ENCODE measurements at places on chromosomes 6 and 20. TPM values are rescaled to one million over a fixed set of nuclear protein-coding genes. Genes with fewer than 3 reads are reported as not detected.

The LAMA2 gene
- total RNA-seq: 17.9 TPM

The HDGFL1 gene
- not detected for total RNA-seq

The CLVS2 gene
- not detected for total RNA-seq

The HAO1 gene
- total RNA-seq: not detected

The GINS1 gene
- total RNA-seq: 85.0 TPM

The SIRT5 gene
- 2.7 TPM for total RNA-seq

The SIRPB1 gene
- total RNA-seq: not detected

The PDYN gene
- total RNA-seq: not detected

The SLC25A27 gene
- 0.33 TPM for total RNA-seq

The PPP1R3D gene
- total RNA-seq: 4.4 TPM

The MDFI gene
- total RNA-seq: 176 TPM

The EMILIN3 gene
- total RNA-seq: 12.0 TPM

The SCRT2 gene
- not detected for total RNA-seq

The SYCP2L gene
- total RNA-seq: 3.5 TPM

The CFAP206 gene
- total RNA-seq: 0.23 TPM

The SNAI1 gene
- total RNA-seq: 30.7 TPM

The EPPIN gene
- not detected for total RNA-seq

The GPRC6A gene
- not detected for total RNA-seq

DNA sequence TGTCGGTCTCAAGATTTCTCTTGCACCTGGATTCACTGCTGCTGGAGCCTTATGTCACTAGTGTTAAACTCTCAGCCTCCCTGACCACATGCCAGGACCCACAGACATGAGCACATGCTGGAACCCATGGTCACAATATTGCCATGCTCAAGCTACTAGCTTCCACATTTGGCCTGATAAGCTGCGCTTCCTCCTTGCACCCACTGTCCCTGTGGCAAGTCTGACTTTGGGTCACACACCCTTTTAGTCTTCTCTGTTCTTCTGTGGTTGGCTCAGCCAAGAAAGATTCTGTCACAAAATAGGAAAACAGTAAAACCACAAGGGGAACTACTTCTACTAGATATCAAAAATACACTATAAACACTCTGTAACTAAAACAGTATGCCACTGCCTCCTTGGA, 68.9 kb upstream of the HDAC2 start:
- DNase-seq: no peak

- no peak for DNase-seq
These were observed 76.2 kb upstream of the BCLAF1 start for GRCh38 chr6:136365776-136366354.

DNA sequence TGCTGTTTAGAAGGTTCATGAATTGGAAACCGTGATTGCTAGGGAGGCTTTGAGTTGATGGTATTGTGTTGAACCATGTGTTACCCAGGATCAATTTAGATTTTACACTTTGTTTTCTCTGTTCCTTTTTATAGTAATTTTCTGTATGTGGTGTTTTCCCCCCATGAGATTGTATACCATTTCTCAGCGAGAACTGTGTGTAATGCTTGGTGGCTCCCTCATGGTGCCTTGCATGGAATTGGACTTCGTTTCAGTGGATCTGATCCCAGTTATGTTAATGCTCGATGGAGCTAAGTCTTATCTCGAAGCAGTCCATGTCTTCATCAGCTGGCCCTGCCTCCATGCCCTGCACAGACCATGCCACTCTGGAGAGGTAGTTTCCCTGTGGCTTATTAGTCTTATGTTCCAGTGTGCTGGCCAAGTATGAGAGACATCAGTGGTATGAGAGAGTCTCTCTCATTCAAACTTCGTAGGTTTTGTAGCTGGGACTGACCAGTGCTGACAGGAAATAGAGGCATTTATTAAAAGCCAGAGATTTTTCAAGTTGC, 18.7 kb downstream of the PTPN1 start:
- no peak for DNase-seq

DNA sequence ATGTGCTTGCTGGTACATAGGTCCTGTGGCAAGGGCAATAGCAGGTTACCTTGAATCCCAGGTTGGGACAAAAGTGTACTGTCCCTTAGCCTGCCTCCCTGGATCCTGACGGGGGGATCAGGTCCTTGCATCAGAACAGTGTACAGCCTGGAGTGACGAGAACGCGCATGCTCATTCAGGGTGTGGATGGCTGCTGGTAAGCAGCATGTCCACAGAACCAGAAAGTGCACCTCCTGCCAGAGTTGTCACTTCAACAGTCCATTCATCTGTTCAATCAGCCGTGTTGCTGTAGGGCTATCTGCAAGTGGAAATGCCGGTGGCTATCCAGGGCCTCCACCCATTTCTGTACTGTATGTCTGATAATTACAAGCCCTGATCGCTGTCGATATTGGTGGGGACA, 236.3 kb upstream of the SOX4 start:
- DNase-seq: no peak

DNA sequence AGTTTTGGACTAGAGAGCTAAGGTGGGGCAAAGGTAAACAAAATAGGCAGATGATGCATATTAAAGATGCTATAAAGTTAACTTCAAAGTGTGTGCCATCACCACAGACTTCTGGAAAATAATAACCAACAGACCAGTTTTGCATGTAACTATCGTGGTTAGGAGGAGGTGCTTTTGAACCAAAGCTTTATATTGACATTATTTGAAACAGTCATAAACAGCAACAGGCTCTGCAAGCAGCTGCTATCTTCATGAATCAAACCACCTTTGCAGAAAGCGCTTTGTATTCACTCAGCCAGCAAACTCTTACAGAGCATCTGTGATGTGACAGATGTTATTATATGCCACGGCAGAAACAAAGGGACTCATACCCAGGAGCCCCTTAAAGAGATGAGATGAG, 81.9 kb downstream of the CRYBG1 start:
- DNase-seq: no peak

DNA sequence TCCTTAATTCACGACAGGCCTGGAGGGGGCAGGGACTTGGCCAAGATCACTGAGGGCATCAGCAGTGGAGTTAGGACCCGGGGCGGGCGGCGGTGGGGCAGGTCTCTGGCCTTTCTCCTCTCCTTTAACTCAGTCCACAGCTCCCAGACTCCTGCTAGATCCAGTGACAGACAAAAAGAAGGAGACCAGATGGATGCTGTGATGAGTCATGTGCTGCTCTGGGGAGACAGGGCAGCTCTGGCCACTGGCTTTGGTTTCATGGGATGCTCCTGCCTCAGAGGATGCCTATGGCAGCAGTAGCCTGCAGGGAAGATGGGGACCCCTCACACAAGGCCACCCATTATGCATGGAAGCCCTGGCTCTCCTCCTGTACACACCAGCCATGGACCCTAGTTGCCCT, 20.5 kb downstream of the EPB41L1 start:
- no peak for DNase-seq

GRCh38 chr6:24778121-24778520, 3.4 kb downstream of the GMNN start:
- DNase-seq: no peak

- no peak for DNase-seq
These were observed 231.9 kb downstream of the LAMA2 start for GRCh38 chr6:129114636-129115391.

DNA sequence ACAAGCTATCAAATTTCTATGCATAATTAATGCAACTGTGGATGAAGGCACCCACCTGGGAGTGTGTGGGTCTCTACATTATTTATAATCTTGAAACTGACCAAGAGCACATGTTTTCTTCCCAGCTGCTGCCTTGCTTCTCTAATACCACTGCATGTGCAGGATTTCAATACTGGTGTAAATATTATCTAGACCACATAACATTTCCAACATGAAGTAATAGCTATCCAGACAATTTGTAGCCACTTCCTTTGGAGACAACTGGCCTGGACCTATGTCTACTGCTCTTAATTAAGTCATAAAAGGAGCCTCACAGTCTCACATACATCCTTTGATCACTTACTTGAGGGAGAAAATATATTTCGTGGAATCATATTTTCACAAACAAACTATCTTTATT, 180.7 kb downstream of the HIVEP2 start:
- no peak for DNase-seq

DNA sequence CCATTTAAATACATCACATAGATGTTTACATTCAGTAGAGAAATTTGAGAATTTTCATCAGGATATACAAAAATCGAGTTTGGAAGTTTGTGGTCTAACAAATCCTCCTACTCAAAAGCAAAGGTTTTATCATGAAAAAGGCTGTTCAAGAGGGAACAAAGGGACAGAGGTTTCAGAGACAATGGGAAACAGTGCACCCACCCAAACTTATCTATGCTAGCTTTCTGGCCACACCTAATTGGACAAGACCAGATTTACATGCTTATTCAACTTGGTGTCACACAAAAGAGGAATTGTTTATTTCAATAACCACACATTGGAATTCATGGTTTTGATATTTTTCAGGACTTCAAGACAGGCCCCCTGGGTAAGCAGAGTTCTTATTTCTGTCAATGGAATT, 28.4 kb upstream of the RSPO3 start:
- no peak for DNase-seq

GRCh38 chr20:59308493-59309201, 8.2 kb downstream of the EDN3 start:
- DNase-seq: no peak

DNA sequence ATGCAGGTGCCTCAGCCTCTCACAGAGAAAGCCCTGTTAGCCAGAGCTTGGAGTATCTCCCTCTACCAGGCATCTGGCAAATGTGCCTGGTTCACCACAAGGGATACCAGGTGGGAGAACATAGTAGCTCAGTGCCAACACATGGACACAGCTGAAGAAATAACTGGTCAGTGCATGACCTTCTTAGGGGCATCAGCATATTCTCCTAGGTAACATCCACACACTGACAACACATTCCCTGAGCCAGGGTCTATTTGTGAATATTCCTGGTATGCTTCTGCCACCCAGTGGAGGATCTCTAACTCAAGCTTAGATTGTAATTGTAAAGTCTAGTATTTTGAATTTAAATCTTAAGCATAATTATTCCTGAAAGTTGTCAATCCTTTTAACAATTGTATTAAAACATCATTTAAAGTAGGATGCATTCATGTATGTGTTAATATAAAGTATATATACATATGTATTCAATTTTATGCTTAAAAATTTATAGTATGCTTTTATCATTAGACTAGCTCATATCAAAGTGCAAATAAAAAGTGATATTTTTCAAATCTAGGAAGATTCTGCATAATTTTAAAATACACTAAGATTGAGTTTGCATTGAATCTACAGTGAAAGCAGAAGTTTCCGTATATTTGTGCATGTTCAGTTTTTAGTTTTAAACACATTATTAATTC, 45.3 kb upstream of the COL21A1 start:
- DNase-seq: peak; percentile 82

DNA sequence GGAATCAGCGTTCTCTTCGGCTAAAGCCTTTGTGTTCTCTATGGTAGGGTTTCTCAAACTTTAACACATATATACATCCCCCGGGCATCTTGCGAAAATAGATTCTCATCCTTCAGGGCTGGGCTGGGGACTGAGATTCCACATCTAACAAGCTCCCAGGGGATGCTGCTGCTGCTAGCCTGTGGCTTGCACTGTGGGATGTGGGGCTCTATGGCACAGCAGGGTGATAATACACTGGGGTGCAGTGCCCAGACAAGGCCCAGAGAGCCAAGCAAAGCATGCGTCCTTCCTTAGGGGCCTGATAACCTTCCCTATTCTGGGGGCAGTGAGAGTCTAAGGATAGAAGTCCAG, 102.0 kb downstream of the LAMP5 start:
- DNase-seq: no peak

GRCh38 chr6:47700053-47700452, 1.7 kb downstream of the ADGRF4 start:
- no peak for DNase-seq

DNA sequence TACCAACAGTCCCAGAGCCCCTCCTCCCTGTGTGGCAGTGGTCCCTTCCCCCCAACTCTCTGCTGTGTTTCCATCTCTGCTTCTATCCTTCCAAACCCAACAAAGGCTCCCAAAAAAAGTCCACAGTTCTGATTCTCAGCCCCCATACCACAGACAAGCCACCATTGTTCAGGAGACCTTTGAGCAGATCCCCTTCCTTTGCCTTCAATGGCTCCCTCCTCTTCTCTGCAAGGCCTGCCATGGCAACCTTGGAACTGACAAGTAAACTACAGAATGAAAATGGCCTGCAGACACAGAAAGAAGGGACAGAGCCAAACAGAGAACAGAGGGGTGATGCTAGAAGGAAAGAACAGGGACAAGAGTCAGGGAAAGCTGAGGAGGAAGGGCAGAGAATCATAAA, 23.2 kb downstream of the OR2H2 start:
- no peak for DNase-seq

GRCh38 chr6:120405947-120406346, 928.3 kb downstream of the TBC1D32 start:
- peak; percentile 22 for DNase-seq

DNA sequence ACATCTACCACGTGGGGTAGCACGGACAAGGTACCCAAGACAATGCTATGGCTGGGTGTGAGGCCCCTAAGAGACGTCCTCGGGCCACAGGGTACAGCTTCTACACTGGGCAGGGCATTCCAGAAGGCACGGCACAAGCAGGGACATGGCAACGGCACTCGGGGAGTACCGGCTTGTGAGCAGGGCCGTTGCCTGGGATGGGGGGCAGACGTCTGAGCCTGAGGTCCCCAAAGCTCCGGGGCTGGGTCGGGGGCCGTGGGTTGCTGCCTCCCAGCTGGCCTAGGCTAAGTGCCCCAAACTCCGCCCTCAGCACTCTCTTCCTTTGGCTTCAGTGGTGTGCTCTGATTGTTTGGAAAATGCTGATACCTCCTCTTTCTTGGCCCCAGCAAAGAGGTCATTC, 110.6 kb downstream of the SULF2 start:
- no peak for DNase-seq

GRCh38 chr6:24428615-24429014, 25.9 kb downstream of the MRS2 start:
- DNase-seq: no peak

DNA sequence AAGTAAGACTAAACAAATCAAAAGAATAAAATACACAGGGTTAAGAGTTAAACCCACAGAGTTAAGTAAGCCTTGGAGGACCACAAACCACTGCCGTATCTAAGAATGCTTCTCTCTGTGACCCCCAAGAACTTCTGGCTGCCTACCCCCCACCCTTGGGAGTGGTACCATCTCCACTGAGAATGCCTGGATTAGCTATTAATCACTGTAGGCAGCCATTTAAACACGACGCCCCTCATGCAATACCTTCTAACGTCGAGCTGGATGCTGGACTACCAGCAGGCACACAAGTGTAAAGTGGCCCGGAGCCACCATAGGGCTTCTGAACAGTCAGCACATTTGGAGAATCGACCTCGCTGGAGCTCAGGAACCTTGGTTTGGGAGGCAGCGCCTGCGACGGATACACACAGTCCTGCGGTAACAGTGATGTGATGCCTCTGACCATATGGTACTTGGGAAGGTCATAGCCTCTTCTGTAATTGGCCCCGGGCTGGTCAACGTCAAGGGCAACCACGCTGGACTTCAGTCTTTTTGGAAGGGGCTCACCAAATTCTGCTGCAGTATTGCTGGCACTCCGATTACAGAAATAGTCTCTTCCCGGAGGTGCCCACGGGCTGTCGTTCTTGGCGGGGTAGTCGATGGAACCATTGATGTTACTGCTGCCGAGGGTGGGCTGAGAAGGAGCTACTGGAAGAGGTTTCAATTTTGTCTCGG, 18.0 kb downstream of the ZNF217 start:
- DNase-seq: no peak

GRCh38 chr6:63816401-63816981, 180.9 kb downstream of the PHF3 start:
- DNase-seq: no peak

- DNase-seq: no peak
These were observed 79.8 kb upstream of the TENT5A start for GRCh38 chr6:81832304-81832703.

GRCh38 chr6:169558774-169559441, 142.9 kb downstream of the WDR27 start:
- DNase-seq: no peak

Measured in SJCRH30 (cell line).